ENCODE measurements at places on chromosomes 3 and 15. TPM values are rescaled to one million over a fixed set of nuclear protein-coding genes. Genes with fewer than 3 reads are reported as not detected.

The CFAP20DC gene
- 0.71 TPM for total RNA-seq

The UROC1 gene
- total RNA-seq: not detected

The SYNPR gene
- total RNA-seq: not detected

The MAGI1 gene
- total RNA-seq: 35.5 TPM

The DISP2 gene
- 4.3 TPM for total RNA-seq

The ST6GAL1 gene
- total RNA-seq: 72.7 TPM

The COL6A6 gene
- total RNA-seq: 12.8 TPM

The PAQR5 gene
- 30.6 TPM for total RNA-seq

The CACNA2D2 gene
- total RNA-seq: 105 TPM

DNA sequence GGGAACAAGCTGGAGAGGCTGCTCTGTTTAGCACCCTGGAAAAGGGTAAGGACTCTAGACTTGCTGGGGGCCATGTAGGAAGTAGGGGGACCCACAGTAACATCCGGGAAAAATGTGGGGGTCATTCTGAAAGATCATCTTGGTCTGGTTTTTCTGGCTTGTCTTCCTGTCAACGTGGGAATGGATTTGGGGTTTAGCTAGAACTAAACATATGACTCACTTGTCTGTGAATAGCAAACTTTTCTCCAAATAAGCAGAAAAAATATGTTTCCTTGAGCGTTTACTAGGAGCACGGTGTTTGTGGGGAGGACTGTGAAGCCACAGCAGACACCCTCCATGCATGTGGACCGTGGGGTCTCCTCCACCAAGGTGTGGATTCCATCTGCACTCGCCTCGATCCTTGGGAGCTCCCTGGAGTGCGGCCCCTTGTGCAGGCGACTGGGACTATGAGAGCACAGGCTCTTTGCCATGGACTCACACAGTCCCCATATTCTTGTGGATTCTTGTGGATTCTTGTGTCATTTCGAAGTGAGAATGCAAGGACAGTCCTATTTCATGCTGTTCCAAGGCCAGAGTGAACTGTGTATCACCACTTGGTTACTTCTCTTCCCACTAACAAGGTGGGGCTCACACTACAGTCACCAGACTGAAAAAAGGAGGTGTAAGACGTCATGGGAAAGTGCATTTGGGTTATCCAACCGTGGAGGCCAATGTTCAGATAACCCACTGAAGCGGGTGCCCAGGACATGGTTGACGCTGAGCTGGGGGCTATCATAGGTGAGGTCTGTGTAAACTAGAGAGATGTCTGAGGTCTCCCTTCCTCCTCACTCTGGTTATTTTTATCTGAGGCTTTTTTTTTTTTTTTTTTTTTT is 25.5 kb downstream of the PGPEP1L start:
- peaks cover 13% of the 10 kb centered on the region for H3K4me1 ChIP-seq
- H3K27me3 ChIP-seq: no peaks in the 10 kb centered on the region
- no peak overlapping the region for H3K27ac ChIP-seq

DNA sequence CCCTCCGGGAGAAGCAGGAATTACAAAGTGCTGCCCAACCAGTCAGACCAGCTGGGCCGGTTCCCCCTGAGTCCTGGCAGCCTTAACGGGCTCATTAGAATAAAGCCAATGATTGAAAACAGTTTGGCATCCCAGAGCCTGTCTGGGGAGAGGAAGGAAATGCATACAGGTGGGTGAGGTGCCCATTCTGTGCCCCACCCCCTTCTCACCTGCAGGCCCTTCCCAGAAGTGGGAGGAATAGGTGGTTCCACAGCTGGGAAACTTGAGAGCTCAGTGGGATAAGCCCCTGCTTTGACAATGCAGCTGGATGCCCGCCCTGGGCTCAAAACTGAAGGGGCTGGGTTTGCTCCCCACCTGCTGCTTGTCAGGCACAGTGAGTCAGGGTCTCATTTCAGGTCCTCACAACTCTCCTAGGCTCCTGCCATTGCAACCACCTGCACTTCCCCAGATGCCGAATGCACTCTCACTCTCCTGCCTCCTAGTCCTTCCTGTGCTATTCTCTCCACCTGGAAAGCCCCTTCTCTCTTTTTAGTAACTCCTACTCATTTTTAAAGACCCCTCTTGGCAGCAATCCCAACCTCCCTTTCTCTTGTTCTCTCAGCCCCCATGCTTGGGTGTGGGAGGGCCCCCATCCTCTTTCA is 5.5 kb upstream of the BUB1B start:
- H3K36me3 ChIP-seq: no peaks in the 10 kb centered on the region
- H3K27me3 ChIP-seq: no peaks in the 10 kb centered on the region
- H3K4me1 ChIP-seq: peaks cover 5% of the 10 kb centered on the region
- no peak overlapping the region for H3K4me3 ChIP-seq
- H3K27ac ChIP-seq: no peak overlapping the region
- peak; percentile 55 for DNase-seq

DNA sequence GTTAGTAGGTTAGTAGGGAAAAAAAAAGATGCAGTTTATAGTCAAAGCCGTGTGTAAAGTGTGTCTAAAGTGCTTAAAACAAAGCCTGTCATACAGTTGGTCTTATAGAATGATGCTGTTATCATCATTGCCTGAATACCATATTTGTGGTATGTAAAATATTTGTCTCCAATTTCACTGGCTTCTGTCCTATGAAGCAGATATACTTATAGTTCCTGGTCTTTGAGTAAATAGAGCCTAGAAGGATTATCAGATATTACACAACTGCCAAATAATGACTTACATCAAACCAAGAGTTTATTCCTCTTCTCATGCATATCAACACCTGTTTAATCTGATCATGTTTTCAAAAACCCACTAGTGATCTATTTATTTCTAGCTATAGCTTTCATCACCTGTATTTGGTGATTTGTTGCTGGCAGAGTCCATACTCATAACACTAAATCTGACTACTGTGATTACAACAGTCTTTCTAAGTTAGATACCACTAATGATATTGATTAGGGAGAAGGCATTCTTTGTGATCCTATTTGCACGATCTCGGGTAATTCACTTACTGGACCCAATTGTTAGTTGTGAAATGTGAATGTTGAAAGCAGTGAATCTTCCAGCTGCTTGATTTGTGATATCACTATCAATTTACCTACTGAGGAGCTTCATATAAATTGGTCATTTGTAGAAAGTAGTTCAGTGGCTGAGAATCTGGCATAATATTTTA is 413.7 kb downstream of the LPP start:
- no peaks in the 10 kb centered on the region for H3K4me1 ChIP-seq
- no peak overlapping the region for H3K4me3 ChIP-seq
- no peak for DNase-seq
- no peak overlapping the region for H3K27ac ChIP-seq
- H3K27me3 ChIP-seq: no peaks in the 10 kb centered on the region
- no peaks in the 10 kb centered on the region for H3K36me3 ChIP-seq

- no peaks in the 10 kb centered on the region for H3K27me3 ChIP-seq
- DNase-seq: no peak
- no peak overlapping the region for H3K4me3 ChIP-seq
- H3K27ac ChIP-seq: no peak overlapping the region
These were observed 48.4 kb upstream of the SEC22A start for GRCh38 chr3:123153125-123154019.

GRCh38 chr15:69881766-69882165 is 216.0 kb downstream of the TLE3 start:
- H3K4me1 ChIP-seq: no peaks in the 10 kb centered on the region
- H3K36me3 ChIP-seq: no peaks in the 10 kb centered on the region
- no peak for DNase-seq
- no peak overlapping the region for H3K27ac ChIP-seq

DNA sequence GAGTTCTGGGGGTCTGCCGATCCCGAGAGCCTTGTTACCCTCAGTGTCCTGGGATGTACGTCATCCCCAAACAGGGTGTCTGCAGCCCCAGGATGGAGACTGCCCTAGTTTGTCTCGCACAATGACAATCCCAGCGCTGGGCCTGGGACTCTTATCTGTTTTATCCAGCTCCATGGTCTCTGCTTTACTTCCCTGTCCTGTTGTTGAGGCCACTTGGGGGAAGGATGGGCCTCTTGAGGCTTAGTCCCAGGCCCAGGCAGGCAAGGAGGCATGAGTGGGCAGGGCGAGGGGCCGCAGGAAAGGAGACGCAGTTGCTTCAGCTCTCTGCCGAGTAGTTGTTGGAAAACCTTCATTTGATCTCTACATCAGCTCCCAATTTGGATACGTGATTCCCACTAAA is 17.4 kb downstream of the SMAD6 start:
- peaks cover 76% of the 10 kb centered on the region for H3K4me1 ChIP-seq
- H3K36me3 ChIP-seq: peaks cover 61% of the 10 kb centered on the region
- DNase-seq: no peak
- H3K27ac ChIP-seq: no peak overlapping the region
- no peaks in the 10 kb centered on the region for H3K27me3 ChIP-seq
- H3K4me3 ChIP-seq: no peak overlapping the region

- H3K27me3 ChIP-seq: no peaks in the 10 kb centered on the region
- no peak for DNase-seq
- H3K27ac ChIP-seq: no peak overlapping the region
- no peaks in the 10 kb centered on the region for H3K4me1 ChIP-seq
- H3K4me3 ChIP-seq: no peak overlapping the region
- no peaks in the 10 kb centered on the region for H3K36me3 ChIP-seq
These were observed 20.9 kb upstream of the AMOTL2 start for GRCh38 chr3:134395103-134395502.

DNA sequence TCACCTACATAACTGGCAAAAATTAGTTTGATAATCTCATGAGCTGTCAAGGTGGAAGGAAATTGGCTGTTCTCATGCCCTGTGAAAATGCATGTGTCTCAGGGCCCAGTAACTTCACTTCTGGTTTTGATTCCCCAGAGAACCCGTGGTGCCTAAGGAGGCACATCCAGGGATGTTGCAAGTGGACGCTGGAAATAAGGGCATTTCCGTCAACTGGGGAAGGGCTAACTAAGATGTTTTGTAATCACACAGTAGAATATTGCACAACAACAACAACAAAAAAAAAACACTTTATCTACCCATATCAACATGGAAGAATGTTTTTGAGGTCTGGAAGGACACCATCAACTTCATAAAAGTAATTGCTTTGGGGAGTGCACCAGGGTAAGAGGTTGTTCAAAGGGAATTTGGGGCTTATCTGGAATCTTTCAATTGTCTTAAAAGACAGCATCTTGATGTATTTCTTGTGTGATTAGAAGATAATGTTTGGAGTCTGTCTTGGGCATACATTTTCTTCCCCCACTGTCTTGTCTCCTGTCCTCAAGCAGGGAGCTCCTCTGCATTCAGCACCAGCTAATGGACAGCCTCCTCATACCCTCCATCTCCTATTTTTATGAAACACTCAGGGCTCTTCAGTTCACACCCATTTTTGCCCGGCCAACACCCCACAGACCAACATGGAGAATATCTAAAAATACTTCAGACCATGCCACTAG is 37.2 kb upstream of the PRR20G start:
- no peak for DNase-seq
- H3K27me3 ChIP-seq: no peaks in the 10 kb centered on the region
- no peak overlapping the region for H3K27ac ChIP-seq
- H3K4me3 ChIP-seq: no peak overlapping the region
- H3K4me1 ChIP-seq: no peaks in the 10 kb centered on the region
- no peaks in the 10 kb centered on the region for H3K36me3 ChIP-seq

DNA sequence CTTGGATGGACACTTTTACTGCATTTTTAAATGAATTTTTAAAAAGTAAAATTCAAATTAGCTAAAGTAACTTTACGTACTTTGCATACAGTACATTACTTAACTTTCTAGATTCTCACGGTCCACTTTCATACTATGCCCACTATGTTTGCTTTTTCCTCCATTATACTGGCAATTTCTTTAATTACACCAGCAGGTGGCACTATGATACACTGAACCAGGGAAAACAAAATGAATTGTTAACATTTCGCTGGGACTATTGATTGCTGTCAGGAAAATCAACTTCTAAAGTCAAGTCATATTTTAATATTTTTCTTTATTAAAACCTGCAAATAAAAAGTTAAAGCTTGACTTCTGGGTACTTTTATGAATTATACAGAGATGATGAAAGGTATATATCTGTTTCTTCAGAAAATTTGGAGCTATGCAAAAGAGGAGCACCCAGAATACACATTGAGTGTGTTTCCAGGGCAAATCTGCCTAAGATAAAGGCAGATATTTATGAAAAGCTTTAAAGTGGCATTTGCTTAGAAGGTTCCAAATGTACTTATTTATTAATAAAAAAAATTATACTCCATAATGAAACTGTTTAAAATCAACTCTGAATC is 21.8 kb upstream of the POU1F1 start:
- no peaks in the 10 kb centered on the region for H3K27me3 ChIP-seq
- DNase-seq: no peak
- no peaks in the 10 kb centered on the region for H3K4me1 ChIP-seq
- H3K4me3 ChIP-seq: no peak overlapping the region

GRCh38 chr3:178129109-178129508 is 407.1 kb upstream of the KCNMB2 start:
- H3K27me3 ChIP-seq: no peaks in the 10 kb centered on the region
- no peaks in the 10 kb centered on the region for H3K4me1 ChIP-seq
- no peak overlapping the region for H3K27ac ChIP-seq
- H3K4me3 ChIP-seq: no peak overlapping the region
- no peak for DNase-seq

GRCh38 chr15:52382647-52383046 is 87.0 kb upstream of the MYO5C start:
- H3K27ac ChIP-seq: no peak overlapping the region
- H3K4me3 ChIP-seq: no peak overlapping the region
- peaks cover 58% of the 10 kb centered on the region for H3K36me3 ChIP-seq
- H3K27me3 ChIP-seq: no peaks in the 10 kb centered on the region
- no peaks in the 10 kb centered on the region for H3K4me1 ChIP-seq
- DNase-seq: no peak

GRCh38 chr3:117954131-117954530 is 1080.5 kb downstream of the IGSF11 start:
- no peaks in the 10 kb centered on the region for H3K27me3 ChIP-seq
- H3K36me3 ChIP-seq: no peaks in the 10 kb centered on the region
- no peak for DNase-seq
- H3K27ac ChIP-seq: no peak overlapping the region
- H3K4me3 ChIP-seq: no peak overlapping the region

GRCh38 chr3:123696808-123697207 is 112.0 kb upstream of the HACD2 start:
- H3K4me3 ChIP-seq: peak overlapping the region; percentile 25
- no peak for DNase-seq
- peak overlapping the region; percentile 78 for H3K27ac ChIP-seq
- no peaks in the 10 kb centered on the region for H3K27me3 ChIP-seq
- peaks cover 60% of the 10 kb centered on the region for H3K4me1 ChIP-seq

DNA sequence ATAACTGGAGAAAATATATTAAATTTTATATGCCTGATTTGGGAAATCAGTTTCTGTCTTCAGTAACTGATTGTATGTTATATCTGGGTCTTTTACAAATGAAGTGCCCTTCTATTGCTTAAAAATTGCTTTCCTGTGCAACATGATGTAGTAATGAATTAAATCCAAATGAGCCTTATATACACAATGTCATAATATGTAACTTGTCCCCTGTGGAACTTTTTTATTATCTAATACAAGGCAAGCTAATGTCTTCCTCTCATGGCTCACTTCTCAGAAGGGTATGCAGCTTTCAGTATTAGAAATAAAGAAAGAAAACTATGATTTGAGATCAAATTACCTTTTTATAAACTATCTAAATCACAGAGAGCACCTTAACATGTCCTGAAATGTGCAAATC is 248.9 kb downstream of the NAALADL2 start:
- H3K27ac ChIP-seq: no peak overlapping the region
- H3K4me3 ChIP-seq: no peak overlapping the region
- no peaks in the 10 kb centered on the region for H3K27me3 ChIP-seq
- no peaks in the 10 kb centered on the region for H3K4me1 ChIP-seq
- DNase-seq: no peak

Data from lower lobe of right lung (tissue), 2 donors.